ENCODE measurements at places on chromosomes 3 and 15. TPM values are rescaled to one million over a fixed set of nuclear protein-coding genes. Genes with fewer than 3 reads are reported as not detected.

DNA sequence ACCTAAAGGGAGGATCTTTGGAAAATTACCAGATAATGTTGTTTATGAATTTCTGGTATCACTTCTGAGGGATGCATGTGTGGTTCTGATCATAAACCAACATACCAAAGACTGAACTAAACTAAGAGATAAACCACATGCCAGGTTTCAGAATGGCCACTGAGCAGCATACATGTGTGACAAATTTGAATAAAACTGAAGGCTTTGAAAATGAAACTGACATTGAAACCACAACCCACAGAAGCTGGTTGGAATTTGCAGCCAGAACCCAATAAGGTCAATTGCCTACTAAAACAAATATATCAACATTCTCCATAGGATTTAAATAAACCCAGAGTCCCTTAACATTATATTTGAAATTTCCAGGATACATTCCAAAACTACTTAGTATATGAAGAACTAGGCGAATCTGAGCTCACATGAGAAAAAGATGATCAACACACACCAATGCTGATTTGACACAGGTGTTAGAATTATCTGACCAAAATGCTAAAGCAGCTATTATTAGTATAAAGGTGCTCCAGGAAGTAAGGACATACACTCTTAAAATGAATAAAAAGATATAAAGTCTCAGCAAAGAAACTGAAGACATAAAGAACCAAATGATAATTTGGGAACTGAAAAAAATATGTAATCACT is 125.0 kb downstream of the ZNF280D start:
- no peak for DNase-seq
- no peaks in the 10 kb centered on the region for H3K4me1 ChIP-seq
- no peak overlapping the region for H3K4me3 ChIP-seq
- no peaks in the 10 kb centered on the region for H3K36me3 ChIP-seq
- no peak overlapping the region for H3K27ac ChIP-seq

- no peak overlapping the region for H3K27ac ChIP-seq
- no peak for DNase-seq
- H3K27me3 ChIP-seq: no peaks in the 10 kb centered on the region
These were observed 48.7 kb upstream of the SECISBP2L start for GRCh38 chr15:49094923-49095322.

The SLC9C1 gene
- not detected for polyA plus RNA-seq

- H3K27ac ChIP-seq: no peak overlapping the region
- no peaks in the 10 kb centered on the region for H3K36me3 ChIP-seq
- H3K4me1 ChIP-seq: peaks cover 44% of the 10 kb centered on the region
- no peak for DNase-seq
- H3K27me3 ChIP-seq: no peaks in the 10 kb centered on the region
These were observed 169.2 kb upstream of the TGFBR2 start for GRCh38 chr3:30437171-30437601.

- DNase-seq: no peak
- no peaks in the 10 kb centered on the region for H3K27me3 ChIP-seq
- H3K4me3 ChIP-seq: no peak overlapping the region
- H3K27ac ChIP-seq: no peak overlapping the region
- no peaks in the 10 kb centered on the region for H3K4me1 ChIP-seq
These were observed 18.8 kb downstream of the MAGI1 start for GRCh38 chr3:66019896-66020295.

The GOLGA6D gene
- polyA plus RNA-seq: not detected

The GPR176 gene
- polyA plus RNA-seq: 4.6 TPM

GRCh38 chr3:57726397-57726796 is 29.7 kb upstream of the SLMAP start:
- no peaks in the 10 kb centered on the region for H3K27me3 ChIP-seq
- H3K4me3 ChIP-seq: no peak overlapping the region
- H3K36me3 ChIP-seq: no peaks in the 10 kb centered on the region
- DNase-seq: no peak

The CMTM8 gene
- polyA plus RNA-seq: 1.4 TPM

DNA sequence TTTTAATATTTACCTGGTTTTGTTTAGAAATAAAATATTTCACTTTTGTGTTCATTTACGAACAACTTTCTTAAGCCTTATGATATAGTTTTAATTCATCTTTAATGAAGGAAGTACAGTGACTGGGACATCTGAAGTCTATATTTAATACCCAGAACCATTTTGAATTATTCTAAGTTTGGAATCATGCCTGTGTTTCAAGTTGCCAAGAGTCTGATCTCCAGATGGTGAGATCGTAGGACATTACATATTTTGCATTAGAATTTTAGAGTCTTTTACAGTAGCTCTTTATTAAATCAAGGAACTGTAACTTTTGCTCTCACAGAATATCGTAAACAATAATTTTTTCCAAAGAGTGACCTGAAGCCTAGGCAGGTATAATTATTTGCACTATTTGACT is 420.7 kb downstream of the SI start:
- H3K27me3 ChIP-seq: no peaks in the 10 kb centered on the region
- no peak for DNase-seq
- no peak overlapping the region for H3K4me3 ChIP-seq

The STARD5 gene
- polyA plus RNA-seq: 10.4 TPM

DNA sequence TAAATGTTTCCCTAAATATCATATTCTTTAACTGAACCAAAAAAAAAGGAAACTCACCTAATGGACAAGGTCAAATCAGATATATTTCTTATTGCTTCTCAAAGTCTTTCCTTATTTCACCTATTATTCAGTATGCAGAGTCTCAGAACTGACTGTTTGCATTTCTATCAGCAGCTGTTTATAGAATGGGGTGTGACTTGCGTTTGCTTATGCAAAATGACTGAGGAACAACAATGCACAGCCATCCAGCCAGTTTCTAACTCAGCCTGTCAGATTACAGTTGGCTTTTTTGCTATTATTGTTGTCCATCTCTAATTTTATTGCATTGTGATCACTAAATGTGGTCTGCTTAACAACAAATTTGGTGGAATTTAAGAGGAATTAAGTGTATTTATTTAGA is 40.7 kb downstream of the RAB27A start:
- H3K4me3 ChIP-seq: no peak overlapping the region
- peaks cover 8% of the 10 kb centered on the region for H3K36me3 ChIP-seq
- H3K4me1 ChIP-seq: peaks cover 56% of the 10 kb centered on the region
- no peaks in the 10 kb centered on the region for H3K27me3 ChIP-seq
- H3K27ac ChIP-seq: no peak overlapping the region

GRCh38 chr3:128399221-128399915 is 67.3 kb downstream of the DNAJB8 start:
- no peaks in the 10 kb centered on the region for H3K36me3 ChIP-seq
- H3K4me1 ChIP-seq: peaks cover 11% of the 10 kb centered on the region
- no peak for DNase-seq
- H3K27me3 ChIP-seq: no peaks in the 10 kb centered on the region

The ADPRH gene
- polyA plus RNA-seq: 10.3 TPM

DNA sequence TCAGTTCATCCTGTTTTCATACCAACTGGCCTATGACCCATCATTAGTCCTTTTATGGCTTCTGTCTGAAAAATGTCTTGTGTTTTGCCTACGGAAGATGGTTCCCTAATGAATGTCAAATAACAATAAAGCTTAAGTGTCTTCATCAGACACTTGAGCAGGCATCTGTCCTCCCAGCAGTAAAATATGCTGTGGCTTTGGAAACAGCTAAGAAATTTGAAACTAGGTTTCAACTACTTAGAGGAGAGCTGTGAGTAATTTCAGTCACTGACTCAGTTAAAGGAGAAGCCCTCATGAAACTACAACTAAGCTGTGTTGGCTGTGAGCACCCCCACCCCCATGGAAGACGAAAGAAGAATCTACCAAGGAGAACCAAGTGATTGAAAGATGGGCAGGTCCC is 409.4 kb upstream of the PPP2R3A start:
- H3K4me1 ChIP-seq: no peaks in the 10 kb centered on the region
- H3K4me3 ChIP-seq: no peak overlapping the region
- no peak overlapping the region for H3K27ac ChIP-seq
- no peaks in the 10 kb centered on the region for H3K27me3 ChIP-seq
- no peaks in the 10 kb centered on the region for H3K36me3 ChIP-seq
- DNase-seq: no peak

DNA sequence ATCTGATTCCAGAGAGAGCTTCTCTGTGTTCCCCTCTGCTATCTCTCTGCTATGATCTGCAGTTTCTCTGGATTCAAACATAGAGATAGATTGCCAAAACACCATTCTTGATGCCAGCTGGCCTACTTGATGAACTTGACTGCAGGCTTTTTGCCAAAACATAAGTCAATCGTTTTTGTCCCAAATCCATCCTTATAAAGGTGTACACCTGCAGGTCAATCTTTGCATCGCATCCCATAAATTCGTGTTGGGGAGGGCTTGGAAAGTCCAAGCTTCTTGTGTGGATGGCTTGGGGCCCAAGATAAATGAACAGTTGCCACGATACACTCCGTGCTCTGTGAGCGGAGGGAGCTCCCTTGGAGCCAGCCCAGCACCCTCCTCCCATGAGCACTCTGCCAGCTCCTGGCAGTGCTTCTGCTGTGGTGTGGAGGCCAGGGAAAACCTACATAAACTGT is 2.7 kb downstream of the CERS3 start:
- no peak for DNase-seq
- H3K27me3 ChIP-seq: no peaks in the 10 kb centered on the region
- peaks cover 5% of the 10 kb centered on the region for H3K4me1 ChIP-seq
- H3K27ac ChIP-seq: no peak overlapping the region

- H3K4me3 ChIP-seq: no peak overlapping the region
- no peaks in the 10 kb centered on the region for H3K36me3 ChIP-seq
- H3K4me1 ChIP-seq: no peaks in the 10 kb centered on the region
- no peaks in the 10 kb centered on the region for H3K27me3 ChIP-seq
These were observed 311.7 kb upstream of the DPH6 start for GRCh38 chr15:35857567-35858226.

DNA sequence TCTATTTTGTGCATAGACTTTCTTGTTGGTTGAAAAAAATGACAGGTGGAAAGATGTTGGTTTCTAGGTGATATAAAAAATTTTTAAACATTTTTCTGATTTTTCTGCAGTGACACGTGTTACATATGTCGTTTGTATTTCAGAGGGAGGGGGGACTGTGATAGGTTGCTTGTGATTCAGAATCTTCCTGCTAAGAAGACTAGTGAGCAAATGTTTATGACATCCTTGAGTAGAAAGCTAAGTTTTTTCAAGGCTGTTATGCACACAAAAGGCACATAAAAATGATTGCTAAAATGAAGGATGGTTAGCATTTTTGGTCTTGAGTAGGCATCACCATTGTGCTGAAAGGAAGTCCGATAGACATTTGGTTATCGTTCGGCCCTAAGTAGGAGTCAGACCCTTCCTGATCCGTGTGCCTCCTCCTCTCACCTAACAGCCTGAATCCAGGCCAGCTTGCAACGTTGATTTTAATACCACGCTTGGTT is 1.5 kb downstream of the ZNF639 start:
- no peak for DNase-seq
- no peaks in the 10 kb centered on the region for H3K27me3 ChIP-seq
- H3K4me3 ChIP-seq: peak overlapping the region; percentile 88
- H3K36me3 ChIP-seq: peaks cover 11% of the 10 kb centered on the region
- H3K27ac ChIP-seq: peak overlapping the region; percentile 97

GRCh38 chr3:121963608-121964007 is 58.4 kb downstream of the ILDR1 start:
- H3K27me3 ChIP-seq: no peaks in the 10 kb centered on the region
- H3K27ac ChIP-seq: no peak overlapping the region
- no peak overlapping the region for H3K4me3 ChIP-seq
- no peaks in the 10 kb centered on the region for H3K4me1 ChIP-seq
- DNase-seq: no peak

The MST1 gene
- 28.0 TPM for polyA plus RNA-seq

DNA sequence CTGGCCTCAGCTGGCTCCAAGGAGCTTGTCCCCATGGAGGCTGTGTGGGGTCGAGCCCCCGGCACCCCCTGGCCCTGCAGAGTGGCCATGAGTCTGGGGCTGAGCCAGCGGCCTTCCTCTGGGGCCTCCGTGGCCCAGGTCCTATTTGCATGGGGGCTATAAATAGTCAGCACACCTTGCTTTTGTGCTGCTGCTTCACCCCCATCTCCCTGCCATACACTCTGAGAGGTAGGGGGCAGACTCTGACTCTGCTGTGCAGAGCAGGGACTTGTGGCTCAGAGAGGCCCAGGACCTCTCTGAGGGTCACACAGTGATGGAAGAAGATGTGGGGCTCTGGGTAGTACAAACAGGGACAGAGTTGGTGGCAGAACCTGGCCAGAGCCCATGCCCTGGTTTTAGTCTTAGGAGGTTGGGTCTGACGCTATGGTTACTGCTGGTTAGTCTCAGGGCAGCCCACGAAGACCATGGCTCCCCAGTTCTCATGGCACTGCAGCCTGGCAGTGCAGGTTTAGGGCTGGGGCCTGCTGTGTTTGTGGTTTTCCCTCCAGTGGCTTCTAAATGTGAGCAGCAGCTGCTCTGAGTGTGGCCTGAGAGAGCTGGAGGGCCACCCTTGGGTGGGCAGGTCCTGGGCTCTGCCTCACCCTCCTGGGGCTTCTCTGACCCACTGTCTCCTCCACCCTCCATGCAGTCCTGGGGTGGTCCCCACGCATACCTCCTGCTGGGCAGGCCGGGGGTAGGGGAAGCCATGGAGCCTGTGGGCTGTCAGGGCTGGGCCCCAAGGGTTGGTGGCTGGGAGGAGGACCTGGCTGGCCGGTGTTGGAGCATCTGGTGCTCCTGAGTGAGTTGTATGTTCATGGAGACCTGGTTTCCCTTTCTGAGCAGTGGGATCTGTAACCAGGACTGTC is 13.6 kb downstream of the PRKCD start:
- H3K4me1 ChIP-seq: peaks cover 91% of the 10 kb centered on the region
- no peaks in the 10 kb centered on the region for H3K27me3 ChIP-seq
- H3K4me3 ChIP-seq: no peak overlapping the region
- DNase-seq: no peak
- H3K36me3 ChIP-seq: peaks cover 17% of the 10 kb centered on the region
- H3K27ac ChIP-seq: peak overlapping the region; percentile 44

The LRRC31 gene
- 0.03 TPM for polyA plus RNA-seq

DNA sequence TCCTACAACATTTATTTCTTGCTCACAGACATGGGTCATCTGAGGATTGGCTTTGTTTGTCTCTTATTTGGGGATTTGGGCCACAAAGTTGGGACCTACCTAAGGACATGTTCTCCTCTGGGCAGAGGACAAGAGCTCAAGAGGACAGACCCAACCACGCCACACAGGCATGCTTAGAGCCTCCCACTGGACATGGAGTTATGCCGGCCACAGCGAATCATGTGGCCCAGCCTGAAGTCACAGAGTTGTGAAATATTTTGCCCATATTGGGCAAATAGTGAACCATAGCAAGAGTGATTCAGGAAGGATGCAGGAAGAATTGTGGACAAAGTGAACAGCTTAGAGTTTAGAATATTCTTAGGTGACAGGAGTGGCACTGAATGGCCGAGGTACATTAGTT is 9.9 kb downstream of the TRAK1 start:
- peaks cover 48% of the 10 kb centered on the region for H3K4me1 ChIP-seq
- H3K36me3 ChIP-seq: peaks cover 13% of the 10 kb centered on the region
- H3K27me3 ChIP-seq: no peaks in the 10 kb centered on the region
- H3K27ac ChIP-seq: no peak overlapping the region
- H3K4me3 ChIP-seq: no peak overlapping the region
- DNase-seq: peak; percentile 67

GRCh38 chr3:24521420-24522145 is 26.9 kb upstream of the THRB start:
- peaks cover 5% of the 10 kb centered on the region for H3K4me1 ChIP-seq
- peak overlapping the region; percentile 42 for H3K4me3 ChIP-seq
- peak; percentile 90 for DNase-seq
- no peaks in the 10 kb centered on the region for H3K36me3 ChIP-seq
- H3K27me3 ChIP-seq: no peaks in the 10 kb centered on the region

GRCh38 chr3:24503616-24504113 is 9.0 kb upstream of the THRB start:
- no peaks in the 10 kb centered on the region for H3K36me3 ChIP-seq
- H3K27ac ChIP-seq: peak overlapping the region; percentile 70
- H3K4me3 ChIP-seq: no peak overlapping the region
- peaks cover 47% of the 10 kb centered on the region for H3K4me1 ChIP-seq
